Stimulated activated CD4-positive, alpha-beta T cell treated with anti-CD3 and anti-CD28 coated beads, TNF-alpha, amount 100 ng/mL, for 1 hour (primary cell): ENCODE measurements at places on chromosomes 7 and 10.

DNA sequence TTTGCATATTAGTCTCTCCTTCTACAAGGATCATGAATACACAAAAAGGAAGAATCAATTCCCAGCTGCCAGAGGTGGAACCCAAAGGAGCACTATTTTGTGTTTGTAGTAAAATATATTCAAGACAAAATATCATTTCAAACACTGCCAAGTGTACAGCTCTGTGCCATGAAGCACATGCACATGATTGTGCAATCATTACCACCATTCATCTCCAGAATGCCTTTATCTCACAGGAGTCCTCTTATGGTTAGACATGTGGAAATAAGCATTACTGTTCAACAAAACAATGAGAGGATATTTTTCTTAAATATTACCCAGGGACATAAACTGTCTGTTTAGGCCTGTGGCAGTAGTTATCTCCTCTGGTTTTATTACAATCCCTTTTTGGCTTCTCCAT lies 151.4 kb upstream of the PPP1R3A start:
- no peak for DNase-seq

- DNase-seq, result no peak
Observed at GRCh38 chr10:80372675-80373074, 16.1 kb downstream of the DYDC2 start.

- DNase-seq, result no peak
Observed at GRCh38 chr10:113381981-113382509, 170.8 kb upstream of the HABP2 start.

DNA sequence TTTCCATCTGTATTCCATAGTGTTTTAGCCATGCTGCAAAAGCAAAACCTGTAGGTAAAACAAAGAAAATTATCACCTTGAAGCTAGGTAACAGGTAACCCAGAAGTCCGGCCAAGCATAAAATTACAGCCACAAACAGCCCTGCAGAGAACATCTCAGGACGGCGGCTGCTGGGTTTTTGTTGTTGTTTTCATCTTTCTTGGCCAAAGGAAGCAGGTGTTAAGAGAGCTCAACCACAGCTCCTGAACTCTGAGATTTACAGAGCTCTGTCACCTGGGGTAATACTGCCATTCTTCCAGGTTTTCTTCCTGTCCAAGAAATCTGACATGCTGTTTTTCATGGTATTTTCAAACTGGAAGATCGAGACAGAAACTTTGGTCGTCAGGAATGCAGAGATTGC lies 847 bp upstream of the SCIN start:
- no peak for DNase-seq

- DNase-seq, result no peak
Observed at GRCh38 chr10:86139066-86139657, 227.4 kb downstream of the GRID1 start.

GRCh38 chr10:122263971-122264370 lies 7.1 kb upstream of the BTBD16 start:
- no peak for DNase-seq

- no peak for DNase-seq
Observed at GRCh38 chr7:151141855-151142685, 25.4 kb downstream of the GBX1 start.

DNA sequence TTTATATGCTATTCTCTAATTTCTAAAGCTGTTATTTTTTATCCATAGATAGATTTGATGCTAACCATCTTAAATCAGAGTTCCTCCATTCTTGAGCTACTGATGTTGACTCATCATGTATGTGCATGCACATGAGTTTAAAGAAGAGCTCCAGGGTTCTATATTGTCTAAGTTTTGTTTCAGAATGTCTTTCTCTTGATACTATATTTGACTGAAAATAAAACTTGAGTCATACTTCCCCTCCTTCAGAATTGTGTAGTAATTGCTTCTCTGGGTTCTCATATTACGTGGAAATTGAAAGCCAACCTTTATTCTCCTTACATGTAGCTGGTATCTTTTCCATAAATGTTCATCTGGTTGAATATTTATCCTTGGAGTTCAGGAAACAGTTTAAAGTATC lies 89.4 kb downstream of the LRRTM3 start:
- no peak for DNase-seq

- DNase-seq, result no peak
Observed at GRCh38 chr7:132475669-132476116, 100.6 kb downstream of the PLXNA4 start.

DNA sequence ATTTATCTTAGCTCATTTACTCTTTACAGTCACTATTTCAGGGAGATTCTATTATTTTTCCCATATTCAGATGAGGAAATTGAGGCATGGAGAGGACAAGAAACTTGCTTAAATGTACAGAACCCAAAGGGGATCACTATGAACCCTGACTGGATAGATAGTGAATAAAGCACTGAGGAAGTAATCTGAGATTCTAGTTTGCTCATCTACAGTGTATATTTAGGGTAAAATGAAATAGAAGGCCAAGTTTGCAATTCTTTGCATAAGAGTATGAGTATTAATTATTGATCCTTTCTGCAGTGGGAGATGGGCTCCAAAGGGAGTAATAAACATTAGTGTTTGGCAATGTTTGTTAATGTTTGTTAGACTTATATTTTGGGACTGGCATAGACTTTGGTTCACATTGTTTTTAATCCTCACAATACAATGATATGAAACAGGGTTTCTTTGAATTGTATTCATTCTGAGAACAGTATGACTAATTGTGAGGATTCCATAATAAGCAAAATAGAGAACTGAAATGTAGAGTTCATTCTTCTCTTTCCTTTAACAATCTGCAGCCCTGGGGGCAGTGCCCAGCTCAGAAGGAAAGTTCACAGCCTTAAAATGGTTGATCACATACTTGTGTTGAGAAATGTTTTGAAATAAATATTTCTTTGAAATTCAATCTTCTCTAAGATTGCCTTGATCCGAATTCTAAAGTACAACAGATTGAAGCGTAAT lies 131.0 kb upstream of the ZNF804B start:
- DNase-seq, result no peak

GRCh38 chr7:85156661-85157208 lies 30.1 kb downstream of the SEMA3D start:
- no peak for DNase-seq

DNA sequence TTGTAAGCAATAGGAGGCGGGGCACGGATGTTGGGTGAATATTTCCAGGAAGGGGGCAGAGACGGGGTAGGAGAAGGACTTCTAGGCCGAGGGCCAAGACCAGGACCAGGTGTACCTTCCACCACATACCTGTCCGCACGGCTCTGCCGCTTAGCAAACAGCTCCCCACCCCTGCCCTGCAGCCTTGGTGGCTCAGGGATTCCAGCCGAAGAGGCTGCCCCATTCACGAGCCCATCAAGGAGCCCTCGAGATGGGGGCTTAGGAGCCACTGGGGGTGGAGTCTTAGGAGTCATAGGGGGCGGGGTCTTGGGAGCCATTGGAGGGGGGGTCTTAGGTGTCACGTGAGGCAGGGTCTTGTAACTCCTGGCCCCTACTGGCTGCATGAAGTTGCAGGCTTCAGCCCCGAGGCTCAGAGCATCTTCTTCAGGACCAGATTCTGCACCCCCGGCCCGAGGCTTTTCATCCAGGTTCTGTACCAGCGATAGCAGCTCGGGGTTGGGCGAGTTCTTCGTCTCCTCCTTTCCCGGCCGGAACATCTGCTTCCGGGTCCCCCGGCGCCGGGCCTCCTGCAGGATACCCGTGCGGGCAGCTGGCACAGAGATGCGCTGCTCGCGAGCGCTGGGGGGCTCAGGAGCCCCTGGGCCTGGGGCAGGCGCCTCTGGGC lies 6.1 kb upstream of the MYOZ1 start:
- no peak for DNase-seq

- no peak for DNase-seq
Observed at GRCh38 chr7:135731-136645, 56.4 kb upstream of the FAM20C start.

DNA sequence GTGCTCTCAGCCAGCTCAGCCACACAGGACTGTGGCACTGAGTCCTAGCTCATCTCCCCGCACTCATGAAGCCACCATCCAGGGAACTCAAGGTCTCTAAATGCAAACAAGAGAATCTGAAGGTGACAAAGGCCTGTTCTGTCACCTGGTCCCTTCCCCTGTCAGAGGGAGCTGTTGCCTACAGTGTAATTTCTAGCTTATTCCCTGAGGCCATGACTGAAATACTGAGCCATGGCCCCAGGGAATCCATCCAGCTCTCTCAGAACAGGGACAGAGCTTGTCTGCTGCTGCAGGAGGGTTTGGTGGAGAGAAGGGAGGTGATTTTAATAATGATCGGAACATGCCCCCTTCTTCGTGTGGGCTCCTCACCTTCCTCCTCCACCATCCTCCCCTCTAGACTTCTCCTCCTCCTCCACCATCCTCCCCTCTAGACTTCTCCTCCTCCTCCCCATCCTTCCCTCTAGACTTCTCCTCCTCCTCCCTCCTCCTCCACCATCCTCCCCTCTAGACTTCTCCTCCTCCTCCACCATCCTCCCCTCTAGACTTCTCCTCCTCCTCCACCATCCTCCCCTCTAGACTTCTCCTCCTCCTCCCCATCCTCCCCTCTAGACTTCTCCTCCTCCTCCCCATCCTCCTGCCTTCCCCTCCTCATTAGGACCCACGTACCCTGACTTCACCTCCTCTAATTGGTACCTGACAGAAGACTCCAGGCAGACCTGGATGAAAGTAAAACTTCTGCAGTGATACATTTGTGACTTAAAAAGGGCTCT lies 338.0 kb upstream of the MKI67 start:
- DNase-seq, result no peak

GRCh38 chr7:28272461-28272877 lies 91.9 kb upstream of the JAZF1 start:
- no peak for DNase-seq

GRCh38 chr10:46995234-46995633 lies 84.0 kb downstream of the PTPN20 start:
- DNase-seq, result no peak

- no peak for DNase-seq
Observed at GRCh38 chr10:11884706-11885423, 61.7 kb downstream of the PROSER2 start.

GRCh38 chr7:50664461-50664922 lies 99.3 kb upstream of the DDC start:
- no peak for DNase-seq

DNA sequence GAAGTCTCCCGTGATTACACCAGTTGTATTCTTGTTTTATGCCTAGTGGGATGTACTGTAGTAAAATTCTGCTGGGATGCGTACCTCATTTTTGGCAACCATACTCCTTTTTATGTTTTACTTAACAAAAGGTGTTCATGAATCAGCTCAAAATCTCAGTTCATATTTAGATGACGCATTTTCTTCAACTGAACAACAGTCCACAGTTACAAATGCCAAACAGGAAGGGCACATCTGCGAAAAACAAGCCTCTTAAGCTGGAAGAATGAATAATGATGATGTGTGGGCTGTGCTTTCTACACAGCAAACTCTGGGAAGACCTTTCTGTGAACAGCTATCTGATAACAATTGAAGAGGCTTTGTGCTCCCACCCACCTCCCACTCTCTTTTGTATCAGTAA lies 68.4 kb upstream of the NRBF2 start:
- DNase-seq, result no peak

GRCh38 chr10:75287697-75288096 lies 51.9 kb upstream of the COMTD1 start:
- no peak for DNase-seq

DNA sequence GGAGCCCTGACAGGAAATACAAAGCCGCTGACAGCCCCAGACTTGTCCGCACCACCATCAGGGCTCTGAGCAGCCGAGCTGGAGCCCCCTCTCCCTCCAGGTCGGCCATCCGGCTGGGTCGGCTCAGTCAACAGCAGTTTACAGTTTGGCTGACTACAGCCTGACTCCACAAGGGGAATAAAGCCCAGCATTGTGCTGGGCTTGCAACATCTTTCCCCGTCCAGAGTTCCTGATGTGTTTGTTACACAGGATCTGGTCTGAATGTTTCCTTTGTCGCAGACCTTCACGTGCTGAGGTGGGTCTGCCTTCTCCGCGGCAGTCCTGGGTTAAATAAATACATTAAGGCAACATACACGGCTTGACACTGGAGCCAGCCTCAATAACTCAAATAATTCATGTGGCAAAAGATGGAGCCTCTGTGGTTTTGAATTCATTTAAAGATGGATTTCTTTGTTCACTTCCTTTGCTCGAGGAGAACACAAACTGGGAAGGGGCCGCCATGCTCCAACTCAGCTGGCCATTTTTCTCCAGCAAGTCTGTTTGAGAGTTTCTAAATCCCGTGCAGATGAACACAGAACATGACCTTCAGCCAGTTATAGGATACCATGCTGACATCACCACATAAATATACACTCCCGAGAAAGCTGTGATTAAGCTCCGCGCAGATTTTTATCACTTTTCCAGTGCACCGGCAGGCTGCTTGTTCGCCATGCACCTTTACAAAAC lies 192.1 kb downstream of the WDR11 start:
- DNase-seq, result no peak

- no peak for DNase-seq
Observed at GRCh38 chr7:22582863-22583622, 83.1 kb upstream of the STEAP1B start.

GRCh38 chr10:99855479-99856071 lies 73.1 kb downstream of the ABCC2 start:
- DNase-seq, result no peak

- DNase-seq, result no peak
Observed at GRCh38 chr10:108848046-108848445, 1075.3 kb downstream of the XPNPEP1 start.

- no peak for DNase-seq
Observed at GRCh38 chr7:2647594-2648172, 15.9 kb downstream of the TTYH3 start.
